ENCODE measurements at places on chromosomes 5 and 9.

- DNase-seq = peak; percentile 64
These were observed 1.1 kb upstream of the NOTCH1 start for GRCh38 chr9:136546697-136547501.

DNA sequence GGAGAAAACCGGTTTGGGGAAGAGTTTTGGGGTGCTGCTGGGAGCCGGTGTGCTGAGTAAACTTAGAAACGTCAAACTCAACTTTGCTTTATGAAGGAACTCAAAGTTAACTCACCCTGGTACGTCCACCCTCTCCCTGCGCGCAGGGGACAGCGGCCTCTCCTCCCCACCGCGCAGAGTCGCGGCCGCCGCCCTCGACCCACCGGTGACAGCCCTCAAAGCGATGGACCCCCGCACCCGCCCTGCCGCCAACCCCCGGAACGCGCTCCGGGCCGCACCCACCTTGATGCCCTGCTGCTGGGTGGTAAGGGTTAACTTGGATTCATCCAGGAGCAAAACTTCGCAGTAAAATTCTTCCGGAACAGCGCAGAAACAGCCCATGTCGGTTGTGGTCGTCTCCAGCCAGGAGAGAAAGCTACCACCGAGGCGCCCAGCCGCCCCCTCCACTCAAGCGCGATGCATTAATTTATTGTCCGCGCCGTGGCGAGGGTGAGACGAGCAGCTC is 366 bp downstream of the EPB41L4A start:
- DNase-seq = no peak

GRCh38 chr9:98450496-98450895 is 195.0 kb upstream of the TBC1D2 start:
- DNase-seq = no peak

DNA sequence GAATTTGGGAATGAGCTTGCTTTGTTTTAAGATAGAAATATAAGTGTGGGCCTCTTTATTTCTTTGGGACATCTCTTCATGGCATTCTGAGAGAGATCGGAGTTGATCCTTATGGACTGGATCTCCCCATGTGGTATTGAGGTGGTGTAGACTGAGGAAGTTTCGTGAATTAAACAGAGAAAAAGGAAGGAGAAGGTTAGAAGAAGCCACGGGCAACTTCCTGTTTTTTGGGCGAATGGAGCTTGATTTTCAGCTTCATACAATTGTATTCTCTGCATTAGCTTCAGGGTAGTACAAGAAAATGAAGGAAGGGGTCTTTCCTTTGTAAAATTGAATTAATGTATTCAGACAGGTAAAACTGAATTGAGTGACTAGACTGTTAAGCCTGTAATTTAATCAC is 70.5 kb upstream of the HMHB1 start:
- no peak for DNase-seq

GRCh38 chr5:150214289-150214688 is 24.4 kb downstream of the SLC6A7 start:
- no peak for DNase-seq
